ENCODE measurements at places on chromosomes 6 and 20.

DNA sequence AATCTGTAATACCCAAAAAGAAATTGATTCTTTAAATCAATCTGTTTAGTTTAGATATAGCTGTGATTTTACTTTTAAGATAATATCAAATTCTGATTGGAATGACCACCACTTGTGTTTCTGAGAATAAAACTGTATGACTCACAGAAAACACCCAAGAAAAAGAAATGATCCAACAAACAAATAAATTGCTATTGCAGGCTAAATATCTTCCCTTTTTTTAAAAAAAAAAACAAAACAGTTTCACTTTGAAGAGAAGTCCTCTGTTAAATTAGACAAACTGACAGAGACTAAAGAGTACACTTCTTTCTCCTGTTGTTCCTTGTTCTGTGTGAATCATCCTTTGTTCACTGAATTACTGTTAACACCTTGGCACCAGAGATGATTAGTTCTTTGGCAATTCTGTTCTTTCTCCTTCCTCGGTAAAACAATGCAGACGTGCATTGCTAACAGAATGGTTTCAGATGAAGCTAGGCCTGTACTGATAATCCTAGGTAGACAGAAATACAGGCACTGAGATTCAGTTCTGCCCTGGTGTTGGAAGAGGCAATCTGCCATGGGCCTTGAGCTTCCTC is 895.2 kb upstream of the CITED2 start:
- no peak for DNase-seq

DNA sequence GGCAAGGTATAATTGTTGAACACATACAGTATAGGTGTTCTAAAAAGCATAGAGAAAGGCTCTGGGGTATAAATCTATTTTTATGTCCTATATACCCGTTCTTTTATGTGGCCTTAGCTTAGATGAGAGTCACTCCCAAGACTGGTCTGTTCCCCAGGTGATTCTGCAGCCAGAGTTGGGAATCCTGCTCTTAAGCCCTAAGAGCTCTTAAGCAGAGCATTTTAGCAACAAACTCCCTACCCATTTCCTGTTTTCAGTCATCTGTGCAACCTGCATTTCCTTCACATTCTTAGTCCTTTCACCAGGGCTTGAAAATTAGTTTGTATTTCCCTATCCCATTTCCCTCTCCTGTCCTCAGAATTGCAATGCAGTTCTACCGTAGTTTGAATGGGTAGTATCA is 166.1 kb downstream of the HS3ST5 start:
- DNase-seq: no peak

GRCh38 chr20:44896583-44896982 is 11.1 kb downstream of the YWHAB start:
- DNase-seq: no peak

GRCh38 chr6:55964136-55964535 is 88.7 kb upstream of the BMP5 start:
- DNase-seq: no peak

DNA sequence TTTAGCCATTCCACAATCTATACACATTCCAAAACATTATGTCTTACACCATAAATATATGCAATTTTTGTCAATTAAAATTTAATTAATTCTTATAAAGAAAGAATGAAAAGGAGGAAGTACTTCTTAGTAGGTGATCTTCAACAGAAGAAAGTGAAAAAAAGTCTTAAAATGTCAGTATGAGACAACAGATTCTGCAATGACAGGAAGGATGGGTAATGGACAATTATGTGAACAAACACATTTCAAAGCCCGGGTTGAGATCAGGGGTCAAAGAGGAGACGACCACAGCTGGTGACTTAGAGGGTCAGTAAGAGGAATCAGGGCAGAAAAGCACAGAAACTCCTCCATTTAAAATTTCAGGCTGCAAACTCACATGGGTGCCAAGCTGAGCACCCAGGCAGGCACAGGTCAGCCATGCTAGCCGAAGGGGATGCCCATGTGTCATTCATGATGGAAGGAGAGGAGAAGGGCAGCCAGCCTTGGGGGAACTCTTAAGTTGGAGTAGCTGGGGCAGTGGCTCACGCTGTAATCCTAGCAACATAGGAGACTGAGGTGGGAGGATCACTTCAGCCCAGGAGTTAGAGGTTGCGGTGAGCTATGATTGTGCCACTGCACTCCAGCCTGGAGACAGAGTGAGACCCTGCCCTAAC is 11.0 kb downstream of the VSX1 start:
- DNase-seq: no peak

- DNase-seq: no peak
Observed at GRCh38 chr6:109770047-109770446, 79.0 kb downstream of the FIG4 start.

DNA sequence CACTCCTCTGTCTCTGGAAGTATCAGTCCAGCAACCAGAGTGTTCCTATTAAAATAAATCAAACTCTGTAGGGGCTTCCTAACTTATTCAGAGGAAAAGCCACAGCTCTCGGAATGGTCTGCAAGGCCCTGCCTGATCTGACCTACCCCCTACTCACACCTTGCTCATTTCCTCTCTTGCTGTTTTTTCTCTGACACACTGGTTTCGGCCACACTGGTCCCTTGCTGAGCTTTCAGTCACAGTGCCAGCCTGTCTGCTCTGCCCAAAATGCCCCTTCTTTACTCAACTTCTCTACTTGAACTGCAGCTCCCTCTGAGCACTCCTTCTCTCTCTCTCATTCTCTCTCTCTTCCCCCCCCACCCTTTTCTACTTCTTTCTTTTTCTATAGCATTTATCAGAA is 430.2 kb downstream of the UTRN start:
- no peak for DNase-seq

DNA sequence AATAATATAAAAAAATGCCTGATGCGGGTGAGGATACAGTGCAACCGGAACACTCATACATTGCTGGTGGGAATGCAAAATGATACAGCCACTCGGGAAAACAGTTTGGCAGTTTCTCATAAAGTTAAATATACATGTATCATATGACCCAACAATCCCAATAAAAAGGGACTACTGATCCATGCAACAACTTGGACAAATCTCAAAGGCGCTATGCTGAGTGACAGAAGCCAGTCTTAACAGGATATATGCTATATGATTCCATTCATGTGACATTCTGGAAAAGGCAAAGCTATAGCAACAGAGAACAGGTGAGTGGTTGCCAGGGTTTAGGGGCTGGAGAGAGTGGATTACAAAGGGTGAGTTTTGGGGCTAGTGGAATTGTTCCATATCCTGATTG is 170.2 kb upstream of the MLN start:
- DNase-seq: no peak

DNA sequence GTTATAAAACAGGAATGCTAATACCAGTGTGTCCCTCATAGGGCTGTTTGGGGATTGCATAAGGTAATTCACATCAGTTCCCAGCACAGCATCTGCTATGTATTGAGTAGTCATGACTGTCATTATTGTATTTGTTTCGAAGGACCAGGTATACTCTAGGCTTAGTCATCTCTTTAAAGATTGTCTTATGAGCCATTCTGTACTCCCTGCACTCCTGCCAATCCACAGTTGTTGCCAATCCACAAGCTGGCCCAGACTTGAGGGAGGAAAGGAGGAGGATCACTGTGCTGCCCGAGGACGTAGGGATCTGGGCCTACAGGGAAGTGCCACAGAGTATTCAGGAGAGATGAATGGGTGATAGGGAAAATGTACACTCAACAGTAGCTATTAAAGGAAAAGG is 113.0 kb upstream of the TIAM2 start:
- DNase-seq: no peak

- no peak for DNase-seq
Observed at GRCh38 chr6:113644861-113645575, 212.1 kb upstream of the MARCKS start.

DNA sequence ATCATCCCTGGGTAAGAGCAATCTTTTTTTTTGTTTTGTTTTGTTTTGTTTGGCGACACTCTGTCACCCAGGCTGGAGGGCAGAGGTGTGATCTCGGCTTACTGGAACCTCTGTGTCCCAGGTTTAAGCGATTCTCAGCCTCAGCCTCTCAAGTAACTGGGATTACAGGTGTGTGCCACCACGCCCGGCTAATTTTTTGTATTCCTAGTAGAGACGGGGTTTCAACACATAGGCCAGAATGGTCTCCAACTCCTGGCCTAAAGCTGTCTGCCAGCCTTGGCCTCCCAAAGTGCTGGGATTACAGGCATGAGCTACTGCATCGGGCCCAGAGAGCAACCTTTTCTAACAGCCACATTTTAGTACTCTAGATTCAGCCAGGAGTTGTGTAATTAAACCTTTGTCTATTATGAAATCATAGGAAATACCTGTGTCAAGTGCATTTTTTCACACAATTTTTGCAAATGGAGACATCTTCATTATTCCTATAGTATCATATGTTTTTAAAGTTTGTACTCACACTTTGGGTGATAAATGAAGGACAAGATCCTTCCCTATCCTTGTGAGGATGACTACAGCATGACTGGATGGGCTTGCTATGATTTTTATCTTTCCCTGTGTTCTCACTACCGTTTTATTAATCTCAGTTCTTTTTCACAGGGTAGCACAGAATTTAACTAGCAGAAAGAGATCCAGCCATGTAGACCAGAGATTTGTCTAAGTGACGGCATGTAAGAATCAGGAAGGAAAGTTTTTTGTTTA is 82.6 kb downstream of the OR2B2 start:
- DNase-seq: no peak

- DNase-seq: peak; percentile 47
Observed at GRCh38 chr6:116557893-116558292, 4.3 kb downstream of the CALHM4 start.

DNA sequence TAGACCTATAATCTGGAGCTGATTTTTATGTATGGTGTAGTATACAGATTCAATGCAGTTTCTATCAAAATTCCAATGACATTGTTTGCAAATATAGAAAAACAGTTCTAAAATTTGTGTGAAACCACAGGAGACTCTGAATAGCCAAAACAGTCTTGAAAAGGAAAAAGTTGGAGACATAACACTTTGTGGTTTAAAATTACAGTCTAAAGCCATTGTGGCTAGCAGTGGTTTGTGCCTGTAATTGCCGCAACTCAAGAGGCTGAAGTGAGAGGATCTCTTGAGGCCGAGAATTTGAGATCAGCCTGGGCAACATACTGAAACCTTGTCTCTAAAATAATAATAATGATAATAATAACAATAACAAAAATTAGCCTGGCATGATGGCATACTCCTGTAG is 213.7 kb downstream of the CDKAL1 start:
- no peak for DNase-seq
